ENCODE measurements at places on chromosomes 4 and X.

- DNase-seq, result no peak
These were observed 71.5 kb upstream of the HPRT1 start for GRCh38 chrX:134388161-134389109.

- no peak for DNase-seq
These were observed 222.3 kb upstream of the HDX start for GRCh38 chrX:84724576-84724975.

GRCh38 chr4:83561381-83561780 is 25.5 kb downstream of the GPAT3 start:
- DNase-seq, result no peak

GRCh38 chr4:122577808-122578781 is 42.8 kb downstream of the IL21 start:
- DNase-seq, result peak; percentile 27

DNA sequence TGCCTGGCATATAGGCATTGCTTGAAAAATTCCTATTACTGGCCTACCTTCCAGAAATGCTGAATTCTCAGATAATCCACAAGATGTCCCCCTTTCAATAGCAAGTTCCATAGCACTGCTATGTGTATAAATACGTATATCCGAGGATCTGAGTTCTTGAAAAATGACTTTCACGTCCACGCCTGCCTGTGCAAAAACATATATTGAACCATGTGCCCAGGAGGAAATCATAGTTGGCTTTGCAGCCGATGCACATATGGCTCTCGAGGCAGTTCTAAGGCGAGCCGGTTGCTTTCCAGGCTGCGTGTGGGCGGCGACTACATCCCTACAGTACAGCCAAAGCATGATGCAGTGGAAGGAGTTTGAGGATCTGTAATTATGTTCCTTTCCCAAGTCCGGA is 55.4 kb upstream of the ESX1 start:
- DNase-seq, result no peak

DNA sequence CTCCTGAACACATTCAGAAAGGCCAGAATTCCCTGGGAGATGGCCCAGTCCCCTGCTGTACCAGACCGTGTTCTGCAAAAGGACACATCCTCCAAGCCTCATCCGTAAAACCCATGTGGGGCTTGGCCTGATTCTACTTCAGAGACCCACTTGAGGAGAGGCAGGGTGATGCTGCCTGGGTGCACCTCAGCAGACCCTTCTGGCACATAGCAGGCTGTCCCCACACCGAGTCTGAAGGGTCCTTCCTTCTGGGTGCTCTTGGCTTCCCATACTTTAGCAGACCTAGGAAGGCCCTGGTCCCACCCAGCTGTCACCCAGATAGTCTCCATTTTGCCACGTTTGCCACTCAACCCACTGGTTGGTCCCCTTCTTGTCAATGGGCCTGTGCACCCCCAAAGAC is 270.1 kb upstream of the AGTR2 start:
- no peak for DNase-seq

DNA sequence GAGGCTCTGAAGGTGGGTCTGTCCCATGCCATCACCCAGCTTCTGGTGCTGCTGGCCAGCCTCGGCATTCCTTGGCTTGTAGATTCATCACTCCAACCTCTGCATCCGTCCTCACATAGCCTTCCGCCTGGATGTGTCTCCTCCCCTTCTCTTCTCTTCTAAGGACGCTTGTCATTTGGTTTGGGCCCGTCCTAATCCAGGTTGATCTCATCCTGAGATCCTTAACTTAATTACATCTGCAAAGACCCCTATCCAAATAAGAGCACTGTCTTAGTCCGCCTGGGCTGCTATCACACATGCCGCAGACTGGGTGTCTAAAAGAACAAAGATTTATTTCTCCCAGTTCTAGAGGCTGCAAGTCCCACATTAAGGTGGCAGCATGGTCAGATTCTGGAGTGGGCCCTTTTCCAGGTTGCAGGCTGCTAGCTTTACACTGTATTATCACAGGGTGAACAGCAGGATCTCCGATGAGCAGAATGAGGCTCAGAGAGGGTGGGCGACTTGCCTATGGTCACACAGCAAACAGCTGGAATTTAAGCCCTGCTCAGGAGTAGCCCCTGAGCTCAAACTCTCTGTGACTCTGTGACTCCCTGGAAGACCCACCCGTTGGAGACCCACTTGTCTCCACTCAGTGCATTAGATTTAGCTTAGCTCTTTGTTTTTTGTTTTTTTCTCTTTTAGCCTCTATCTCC is 113.1 kb downstream of the STK32B start:
- DNase-seq, result no peak

GRCh38 chrX:27555514-27555913 is 34.6 kb upstream of the DCAF8L2 start:
- no peak for DNase-seq

GRCh38 chr4:118004088-118004487 is 30.2 kb upstream of the NDST3 start:
- DNase-seq, result no peak

Measured in activated CD8-positive, alpha-beta memory T cell treated with anti-CD3 and anti-CD28 coated beads for 48 hours (primary cell).